Stimulated activated CD4-positive, alpha-beta T cell treated with anti-CD3 and anti-CD28 coated beads, Interleukin-2, amount 100 ng/mL, for 48 hours (primary cell): ENCODE measurements at places on chromosomes 12 and 14.

DNA sequence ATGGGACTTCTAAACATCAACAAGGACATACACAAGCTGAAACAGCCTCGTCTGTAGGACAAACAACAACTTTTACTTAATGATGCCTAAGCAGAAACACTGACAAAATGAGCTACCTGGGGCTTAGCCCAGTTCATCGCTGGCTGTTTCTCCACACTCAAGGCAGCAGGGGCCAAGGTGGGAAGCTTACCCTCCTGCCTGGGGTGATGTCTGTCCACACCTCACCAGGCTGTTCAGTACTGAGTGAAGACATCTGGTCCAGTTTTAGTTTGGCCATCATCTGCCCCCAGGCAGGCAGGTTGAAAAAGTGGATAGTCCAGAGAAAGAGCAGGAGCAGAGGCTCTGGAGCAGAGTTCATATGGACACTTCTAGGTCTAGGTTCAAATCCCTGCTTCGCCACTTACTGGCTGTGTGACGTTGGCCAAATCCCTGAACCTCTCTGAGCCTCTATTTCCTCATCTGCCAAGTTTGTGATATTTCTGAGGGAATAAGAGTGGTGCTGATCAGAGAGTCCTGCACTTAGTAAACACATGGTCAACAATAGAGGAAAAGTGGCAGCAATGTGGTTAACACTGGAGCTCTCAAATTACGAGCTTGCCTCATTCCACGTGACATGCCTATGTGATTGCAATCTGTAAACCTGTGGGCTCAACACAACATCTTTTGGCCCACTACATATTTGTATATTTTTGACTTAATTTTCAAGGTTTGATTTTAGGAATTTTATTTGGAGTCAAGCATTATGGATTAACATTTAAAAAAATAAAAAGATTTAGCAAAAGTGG lies 720.1 kb upstream of the TMEM132C start:
- DNase-seq: no peak

DNA sequence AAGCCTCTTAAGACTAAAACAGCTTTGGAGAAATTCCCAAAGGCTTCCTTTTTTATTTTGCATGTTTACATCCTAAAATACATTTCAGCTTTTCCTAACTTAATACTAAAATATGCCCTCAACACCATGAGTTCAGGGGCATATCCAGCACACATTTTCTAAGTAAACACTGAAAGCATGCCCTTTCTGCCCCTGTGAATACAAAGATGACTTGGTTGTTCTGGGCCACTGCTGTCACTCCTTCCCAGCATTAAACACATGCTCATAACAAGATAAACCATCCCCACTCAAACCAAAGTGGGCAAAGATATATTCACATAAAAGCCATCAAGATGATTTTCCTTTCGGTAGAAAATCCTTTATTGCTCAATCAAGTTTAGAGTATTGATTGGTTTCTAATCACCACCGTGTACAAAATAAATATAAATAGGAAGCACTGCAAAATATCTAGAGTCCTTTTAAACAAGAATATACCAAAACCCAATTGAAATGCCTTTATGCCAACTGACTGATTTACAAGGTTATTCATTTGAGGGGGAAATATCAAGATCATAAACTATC lies 1.9 kb downstream of the CCNB1IP1 start:
- DNase-seq: no peak

DNA sequence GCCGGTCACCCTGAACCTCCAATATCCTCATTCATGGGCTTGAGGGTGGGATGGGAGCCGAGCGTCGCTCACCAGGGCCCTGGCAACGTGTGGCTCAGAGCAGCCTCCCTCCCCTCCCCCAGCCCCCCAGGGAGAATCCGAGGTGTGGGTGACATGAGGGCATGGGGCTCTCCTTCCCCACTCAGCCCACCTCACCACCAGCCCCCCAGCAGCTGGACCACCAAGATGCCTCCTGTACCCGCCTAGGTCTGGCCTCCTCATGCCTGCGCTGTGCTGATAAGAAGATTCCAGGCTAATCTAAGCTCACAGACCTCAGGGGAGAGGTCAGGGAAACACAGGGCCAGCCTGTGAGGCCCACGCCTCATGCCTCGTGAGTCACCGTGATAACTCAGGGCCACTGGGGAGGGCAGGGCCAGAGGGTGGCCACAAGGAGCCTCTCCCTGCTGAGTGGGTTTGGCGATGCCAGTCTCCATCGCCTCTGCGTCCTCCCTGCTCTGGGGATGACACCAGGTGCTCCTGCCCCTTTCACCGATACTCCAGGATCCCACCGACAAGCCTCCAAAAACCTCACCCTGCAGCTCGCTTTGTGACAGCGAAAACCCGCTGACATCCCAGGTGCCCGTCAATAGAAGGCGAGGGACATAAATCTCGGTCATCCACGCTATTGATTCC lies 56.9 kb downstream of the TESC start:
- DNase-seq: no peak

DNA sequence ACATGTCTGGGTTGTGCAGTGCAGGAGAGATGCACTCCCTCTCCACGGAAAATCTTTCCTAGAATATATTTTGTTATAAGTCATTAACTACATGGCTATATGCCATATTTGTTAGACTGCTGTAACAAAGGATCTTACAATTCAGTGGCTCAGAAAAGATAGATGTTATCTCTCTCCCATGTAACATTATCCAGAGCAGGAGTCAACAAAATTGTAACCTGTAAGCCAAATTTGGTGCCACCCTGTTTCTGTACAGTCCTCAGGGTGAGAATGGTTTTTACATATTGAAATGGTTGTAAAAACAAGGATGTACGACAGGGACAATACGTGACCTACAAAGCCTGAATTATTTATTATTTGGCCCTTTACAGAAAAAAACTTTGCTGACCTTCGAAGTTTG lies 155.5 kb downstream of the KIF21A start:
- no peak for DNase-seq

DNA sequence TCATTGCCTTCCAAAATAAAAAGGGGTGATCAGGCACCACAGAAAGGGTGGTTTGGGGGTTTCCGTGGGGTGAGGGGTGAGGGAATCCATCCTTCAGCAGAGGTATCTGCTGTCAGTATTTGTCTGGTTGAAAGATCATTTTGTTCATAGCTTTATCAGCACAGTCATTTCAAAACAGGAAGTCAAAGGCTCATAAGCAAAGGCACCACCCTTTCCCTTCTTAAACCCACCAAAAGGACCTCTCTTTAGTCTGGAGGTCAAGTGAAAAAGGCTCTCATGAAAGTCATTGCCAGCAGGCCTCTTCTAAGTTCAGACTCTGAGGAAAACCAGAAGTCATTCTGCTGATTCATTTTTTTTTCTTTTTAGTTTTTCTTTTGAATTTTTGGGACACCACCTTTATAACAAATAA lies 6.2 kb downstream of the CHST11 start:
- DNase-seq: no peak

GRCh38 chr12:15605881-15606590 lies 183.2 kb downstream of the EPS8 start:
- DNase-seq: no peak

- no peak for DNase-seq
Observed at GRCh38 chr14:102927346-102927877, 4.9 kb downstream of the AMN start.

DNA sequence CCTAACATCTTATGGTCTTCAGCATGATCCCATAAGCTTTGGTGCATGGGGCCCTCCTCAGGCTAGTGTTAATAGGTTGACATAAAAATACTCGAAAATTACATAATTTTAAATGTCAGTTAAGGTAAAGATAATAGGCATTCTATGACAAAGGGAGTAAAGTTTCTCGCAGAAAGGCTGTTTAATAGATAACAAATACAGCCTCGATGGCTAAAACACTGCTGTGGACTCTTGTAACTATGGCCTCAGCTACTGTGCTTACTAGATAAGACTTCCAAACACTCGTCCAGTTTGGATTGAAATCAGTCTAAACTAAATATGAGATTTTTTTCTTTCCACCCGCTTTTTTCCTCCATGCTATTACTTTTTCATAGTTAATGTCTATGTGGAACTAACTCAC lies 23.2 kb upstream of the MGST1 start:
- DNase-seq: no peak

- DNase-seq: no peak
Observed at GRCh38 chr12:22715254-22715653, 90.3 kb downstream of the ETNK1 start.

- no peak for DNase-seq
Observed at GRCh38 chr12:19997656-19998400, 370.5 kb upstream of the PDE3A start.

DNA sequence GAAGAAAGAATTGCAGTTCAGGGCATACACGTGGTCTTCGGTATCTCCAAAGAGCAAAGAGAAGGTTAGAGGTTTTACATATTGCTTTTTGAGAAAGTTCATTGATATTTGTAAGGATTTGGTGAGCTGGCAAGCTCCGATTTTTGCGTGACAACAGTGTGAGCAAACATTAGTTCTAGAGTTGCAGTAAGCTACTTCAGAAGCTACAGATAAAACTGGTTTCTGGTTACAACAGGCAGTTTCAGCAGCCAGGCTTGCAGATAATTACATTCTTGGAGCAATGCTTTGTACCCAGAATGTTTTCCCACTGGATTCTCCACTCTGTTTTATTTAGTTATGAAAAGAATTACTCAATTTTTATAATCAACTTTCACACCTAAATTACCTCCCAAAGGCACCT lies 28.2 kb downstream of the KLRK1 start:
- no peak for DNase-seq

DNA sequence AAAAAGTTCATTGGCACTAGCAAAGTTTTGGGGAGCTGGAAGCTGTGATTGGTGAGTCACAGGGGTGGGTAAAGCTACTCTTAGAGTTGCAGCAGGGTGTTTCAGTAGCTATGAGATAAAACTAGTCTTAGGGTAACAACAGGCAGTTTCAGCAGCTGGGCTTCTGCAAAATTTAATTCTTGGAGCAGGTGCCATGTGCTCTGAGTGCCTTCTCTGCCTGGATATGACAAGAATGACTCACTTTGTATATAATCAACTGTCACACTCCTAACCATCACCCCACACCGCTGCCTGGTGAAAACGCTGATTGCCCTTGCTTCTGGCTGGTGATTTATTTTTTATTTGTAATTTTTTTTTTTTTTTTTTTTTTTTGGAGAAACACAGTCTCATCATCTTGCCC lies 10.5 kb upstream of the PLBD2 start:
- DNase-seq: no peak

- DNase-seq: no peak
Observed at GRCh38 chr14:32657081-32657480, 281.6 kb upstream of the NPAS3 start.

DNA sequence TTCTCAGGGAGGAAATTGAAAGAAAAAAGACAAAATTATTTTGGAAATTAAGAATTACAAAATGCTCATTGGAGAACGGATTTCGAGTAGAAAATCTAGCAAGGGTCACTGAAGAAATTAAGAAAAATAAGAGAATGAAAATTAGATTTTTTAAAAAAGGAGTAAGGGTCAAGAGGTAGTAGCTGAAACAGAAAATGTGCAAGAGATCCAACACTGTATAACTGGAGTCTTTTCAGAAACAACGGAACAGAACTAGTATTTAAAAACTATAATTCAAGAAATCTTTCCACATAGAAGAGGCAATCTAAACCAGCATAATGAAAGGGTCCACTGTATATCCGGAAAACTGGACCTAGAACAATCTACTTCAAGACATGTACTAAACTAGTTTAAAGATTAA lies 28.2 kb downstream of the ATP2B1 start:
- DNase-seq: no peak

GRCh38 chr12:23446746-23447145 lies 502.7 kb downstream of the SOX5 start:
- DNase-seq: no peak

- DNase-seq: no peak
Observed at GRCh38 chr12:93540466-93540865, 32.0 kb upstream of the SOCS2 start.

- DNase-seq: no peak
Observed at GRCh38 chr14:86604561-86604960, 1074.6 kb downstream of the FLRT2 start.

DNA sequence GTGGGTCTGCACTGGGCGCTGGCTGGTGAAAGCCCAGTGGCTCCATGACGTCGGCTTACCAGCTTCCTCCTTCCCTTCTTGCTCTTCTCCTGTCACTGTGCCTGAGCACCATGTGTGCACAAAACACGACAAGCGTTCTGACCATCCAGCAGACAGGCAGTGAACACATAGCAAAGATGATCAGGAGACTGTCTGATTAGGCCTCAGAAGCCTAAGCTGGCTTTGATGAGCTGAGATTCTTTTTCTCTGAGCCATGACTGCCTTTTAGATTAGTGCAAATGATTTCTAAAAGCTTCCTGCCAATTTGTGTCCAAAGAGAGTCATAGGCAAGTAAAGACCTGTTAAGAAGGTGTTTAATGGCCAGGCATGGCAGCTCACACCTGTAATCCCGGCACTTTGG lies 83.1 kb downstream of the AACS start:
- DNase-seq: no peak

DNA sequence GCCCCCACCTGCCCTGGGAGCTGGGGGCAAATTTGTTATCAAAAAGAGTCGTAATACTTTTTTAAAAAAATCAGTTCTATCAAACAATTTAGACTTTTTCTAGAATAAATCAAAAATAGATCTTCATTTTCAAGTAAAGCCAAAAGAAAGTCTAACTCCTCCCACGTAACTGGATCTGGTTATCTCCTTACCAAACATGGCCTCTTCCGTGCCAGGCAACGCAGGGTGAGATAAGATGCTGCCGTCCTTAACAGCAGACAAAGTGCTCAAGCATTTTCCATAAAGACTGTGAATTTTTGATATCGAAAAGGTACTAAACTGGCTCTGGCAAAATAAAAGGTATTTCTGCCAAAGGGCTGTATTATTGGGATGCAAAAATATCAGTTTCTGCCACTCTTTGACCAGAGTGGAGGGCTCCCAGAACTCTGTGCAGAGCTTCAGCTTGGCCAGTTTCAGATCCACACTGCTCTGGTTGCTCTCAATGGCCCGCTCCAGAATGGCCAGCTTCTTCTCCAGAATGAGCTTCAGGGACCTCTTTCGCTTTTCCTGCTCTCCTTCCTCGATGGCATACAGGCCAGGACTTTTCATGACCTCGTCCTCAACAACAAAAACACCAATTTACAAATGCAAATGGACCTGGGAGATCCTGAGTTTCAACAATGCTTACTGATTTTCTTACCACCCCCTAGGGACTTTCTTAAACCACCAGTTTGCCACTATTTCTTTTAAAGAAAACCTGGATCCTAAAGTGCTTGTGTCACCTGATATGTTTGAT lies 29.0 kb downstream of the NRDE2 start:
- DNase-seq: no peak

DNA sequence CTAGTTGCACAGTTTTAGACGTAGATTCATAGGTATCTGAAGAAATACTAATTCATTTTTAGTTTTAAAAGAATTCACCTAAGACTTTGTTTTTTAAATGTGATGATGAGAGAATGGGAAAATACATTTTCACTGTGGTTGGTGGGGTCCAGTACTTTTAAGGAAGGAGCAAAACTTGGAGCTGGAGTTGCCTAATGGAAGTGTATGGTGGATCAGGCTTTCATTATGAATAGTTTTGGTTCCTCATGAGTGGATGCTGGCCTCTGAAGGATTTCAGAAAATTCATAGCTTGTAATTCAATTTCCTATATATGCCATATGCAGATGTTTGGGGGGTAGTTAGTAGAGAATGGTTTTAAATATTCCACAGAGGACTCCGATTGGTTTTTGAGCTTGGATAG lies 27.1 kb downstream of the STK38L start:
- no peak for DNase-seq

- no peak for DNase-seq
Observed at GRCh38 chr14:63432228-63432627, 110.9 kb downstream of the PPP2R5E start.
